ENCODE measurements at places on chromosomes 5 and 9.

- DNase-seq = no peak
Observed at GRCh38 chr5:147639321-147639720, 129.5 kb upstream of the DPYSL3 start.

GRCh38 chr9:33718987-33719386 lies 76.4 kb upstream of the PRSS3 start:
- peak; percentile 53 for DNase-seq

- no peak for DNase-seq
Observed at GRCh38 chr9:85007748-85008147, 338.2 kb downstream of the NTRK2 start.

DNA sequence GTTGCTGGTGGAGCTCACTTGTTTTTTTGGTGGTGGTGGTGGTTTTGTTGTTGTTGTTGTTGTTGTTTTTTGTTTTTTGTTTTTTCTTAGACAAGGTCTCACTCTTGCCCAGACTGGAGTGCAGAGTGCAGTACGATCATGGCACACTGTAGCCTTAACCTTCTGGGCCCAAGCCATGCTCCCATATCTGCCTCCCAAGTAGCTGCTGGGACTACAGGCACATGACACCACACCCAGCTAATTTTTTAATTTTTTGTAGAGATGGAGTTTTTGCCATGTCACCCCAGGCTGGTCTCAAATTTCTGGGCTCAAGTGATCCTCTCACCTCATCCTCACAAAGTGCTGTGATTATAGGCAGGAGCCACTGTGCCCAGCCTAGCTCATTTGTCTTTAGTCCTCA lies 53.5 kb downstream of the NUP214 start:
- no peak for DNase-seq

- no peak for DNase-seq
Observed at GRCh38 chr5:174159327-174160114, 114.0 kb downstream of the NSG2 start.

GRCh38 chr9:132754236-132754635 lies 84.0 kb downstream of the GTF3C4 start:
- no peak for DNase-seq

DNA sequence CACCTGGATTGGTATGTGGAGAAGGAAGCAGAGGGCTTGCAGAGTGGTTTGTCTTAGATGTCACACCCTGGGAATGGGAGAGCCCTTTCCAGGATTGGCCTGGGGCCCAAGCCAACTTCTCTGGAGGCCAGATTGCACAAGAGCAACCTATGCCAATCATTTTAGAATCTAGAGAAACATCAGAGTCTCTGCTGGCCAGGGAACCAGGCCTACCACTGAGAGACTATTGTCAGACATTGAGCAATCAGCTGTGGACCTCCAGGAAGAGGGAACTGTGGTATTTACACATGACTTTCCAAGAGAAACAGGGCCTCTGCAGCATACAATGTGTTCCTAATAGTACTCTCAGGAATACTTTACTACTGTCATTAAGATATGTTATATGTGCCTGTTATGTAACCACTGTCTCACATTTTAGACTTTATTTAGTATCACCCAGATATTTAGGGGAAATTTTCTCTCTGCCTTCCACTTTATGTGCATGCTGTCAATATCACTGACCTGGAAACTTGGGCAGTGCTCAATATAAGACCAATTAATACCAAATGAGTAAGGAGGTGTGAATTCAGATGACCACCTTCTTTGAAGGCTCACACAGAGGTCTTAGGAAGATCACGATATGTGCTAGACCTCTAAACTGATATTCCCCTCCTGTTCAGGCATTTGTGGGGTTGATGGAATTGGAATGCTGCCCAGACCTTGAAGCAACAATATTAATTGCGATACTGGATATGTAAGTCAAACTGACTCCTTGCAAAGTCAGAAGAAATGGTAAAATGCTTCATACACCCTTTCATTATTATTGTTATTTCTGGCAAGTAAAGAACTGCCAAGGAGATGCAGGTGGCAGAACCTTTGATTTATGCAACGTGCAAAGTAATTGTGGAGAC lies 20.5 kb upstream of the CCL28 start:
- no peak for DNase-seq

DNA sequence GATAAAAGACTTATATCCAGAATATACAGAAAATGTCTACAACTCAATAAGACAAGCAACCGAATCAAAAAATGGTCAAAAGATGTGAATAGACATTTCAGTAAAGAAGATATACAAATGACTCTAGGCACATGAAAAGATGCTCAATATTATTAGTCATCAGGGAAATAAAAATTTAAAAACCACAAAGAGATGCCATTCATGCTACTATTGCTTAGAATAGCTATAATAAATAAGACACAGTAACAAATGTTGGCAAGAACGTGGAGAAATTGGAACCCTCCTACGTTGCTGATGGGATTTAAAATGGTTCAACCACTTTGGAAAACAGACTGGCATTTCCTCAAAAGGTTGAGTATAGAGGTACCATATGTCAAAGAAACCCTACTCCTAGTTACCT lies 39.8 kb downstream of the POLK start:
- no peak for DNase-seq

DNA sequence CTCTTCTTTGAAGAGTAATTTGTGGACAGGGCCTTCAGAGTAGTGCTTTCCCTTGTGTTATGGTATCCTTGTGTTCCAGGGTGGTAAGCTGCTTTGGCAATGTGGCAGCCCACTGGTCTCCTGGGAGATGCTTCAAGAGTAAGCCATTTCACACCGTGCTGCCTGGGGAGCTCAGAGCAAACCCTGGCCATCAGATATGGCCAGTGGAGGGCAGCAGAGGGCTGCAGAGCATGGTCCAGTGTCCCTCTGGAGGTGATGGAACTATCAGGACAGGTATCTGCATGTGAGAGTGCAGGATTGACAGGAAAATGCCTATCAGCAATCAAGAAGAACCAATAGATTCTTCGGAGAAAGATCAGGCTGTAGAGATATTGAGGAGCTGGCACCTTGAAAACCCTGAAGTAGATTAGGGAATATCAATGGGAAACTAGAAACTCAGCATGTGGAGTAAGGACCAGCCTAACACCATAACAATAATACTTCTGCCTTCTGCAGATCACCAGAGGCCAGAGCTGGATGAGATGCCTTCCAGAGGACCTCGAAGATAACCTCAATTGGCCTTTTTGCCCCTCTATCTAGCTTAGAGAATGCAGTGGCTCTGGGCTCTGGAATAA lies 90.8 kb downstream of the PLPPR1 start:
- DNase-seq = peak; percentile 2

- DNase-seq = no peak
Observed at GRCh38 chr5:1512541-1513291, 11.0 kb downstream of the LPCAT1 start.

- peak; percentile 72 for DNase-seq
Observed at GRCh38 chr5:53478411-53479044, 1.9 kb upstream of the FST start.

DNA sequence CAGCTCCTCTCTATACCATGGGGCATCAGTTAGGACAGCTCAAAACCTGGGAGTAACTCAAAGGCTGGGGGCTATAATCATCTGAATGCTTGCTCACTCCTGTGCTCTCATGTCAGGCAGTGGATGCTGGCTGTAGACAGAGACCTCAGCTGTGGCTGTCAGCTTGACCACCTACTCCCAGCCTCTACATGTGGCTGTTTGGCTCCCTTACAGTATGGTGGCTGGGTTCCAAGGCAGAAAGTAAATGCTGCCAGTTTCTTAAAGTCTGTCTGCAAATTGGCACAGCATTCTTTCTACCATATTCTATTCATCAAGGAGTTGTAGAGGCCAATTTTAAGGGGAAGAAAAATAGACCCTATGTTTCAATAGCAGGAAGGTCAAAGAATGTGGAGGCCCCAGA lies 66.9 kb downstream of the TMC1 start:
- no peak for DNase-seq

- no peak for DNase-seq
Observed at GRCh38 chr5:38751103-38751502, 94.7 kb upstream of the OSMR start.

GRCh38 chr5:14413331-14413750 lies 168.3 kb upstream of the OTULINL start:
- no peak for DNase-seq
